ENCODE measurements at places on chromosomes 13 and 19.

GRCh38 chr19:5136073-5136855 is 167.4 kb downstream of the KDM4B start:
- DNase-seq, result no peak

- no peak for DNase-seq
Observed at GRCh38 chr13:111577208-111577828, 256.9 kb downstream of the TEX29 start.

DNA sequence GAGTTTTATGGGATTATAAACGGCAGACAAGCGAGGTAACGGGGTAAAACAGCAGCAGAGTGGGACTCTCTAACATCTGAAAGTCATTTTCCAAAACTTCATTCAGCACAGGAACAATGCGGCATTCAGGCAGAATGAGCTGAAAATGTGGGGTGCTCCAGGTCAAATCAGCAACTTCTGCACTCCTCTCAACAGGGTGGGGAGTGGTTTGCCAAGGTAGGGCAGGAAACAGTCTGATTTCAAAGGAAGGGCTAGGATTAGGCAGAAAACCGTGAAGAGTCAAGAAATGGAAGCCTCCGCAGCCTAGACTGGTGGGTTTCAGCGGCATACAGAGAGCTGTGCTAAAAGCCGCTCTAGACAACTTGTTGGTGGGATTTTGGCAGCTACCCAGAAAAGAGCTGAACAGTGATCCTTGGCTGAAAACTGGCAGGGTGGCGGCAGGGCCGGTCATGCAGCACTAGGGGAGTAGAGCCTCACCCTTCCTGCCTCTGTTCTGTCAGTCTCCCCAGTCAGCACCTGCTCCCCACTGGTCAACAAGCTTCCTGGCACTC is 154.2 kb upstream of the KLF12 start:
- no peak for DNase-seq

DNA sequence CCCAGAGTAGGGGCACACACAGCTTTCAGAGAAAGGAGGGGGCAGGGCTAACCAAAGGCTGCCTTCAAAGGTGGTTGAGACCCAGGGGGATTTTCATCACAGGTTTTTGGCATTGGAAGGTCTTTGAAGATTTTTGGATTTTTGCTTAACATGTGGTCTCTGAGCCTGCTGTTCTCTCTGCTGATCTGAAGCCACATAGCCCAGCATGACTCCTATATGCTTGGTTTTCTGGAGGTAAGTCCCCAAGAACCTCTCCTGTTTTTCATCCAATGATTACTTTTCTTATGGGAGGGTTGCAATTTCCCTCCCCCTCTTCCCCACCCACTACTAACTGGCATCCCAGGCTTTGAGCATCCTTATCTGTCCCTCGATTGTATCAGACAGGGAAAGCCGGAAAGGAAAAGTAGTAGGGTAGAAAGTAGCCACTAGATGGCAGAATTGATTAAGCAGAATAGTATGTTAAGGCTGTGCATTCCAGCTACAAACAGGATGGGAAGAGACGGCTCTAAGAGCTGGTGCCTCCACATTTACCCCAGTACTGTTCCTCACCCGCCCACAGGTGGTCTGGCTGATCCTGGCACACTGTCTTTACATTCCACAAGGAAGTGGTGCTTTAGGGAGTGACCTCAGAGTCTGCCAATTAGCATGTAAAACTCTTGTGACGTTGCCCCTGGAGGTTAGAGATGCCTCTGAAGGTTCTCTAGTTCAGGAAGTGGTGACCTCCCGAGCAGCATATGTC is 218.9 kb upstream of the EDNRB start:
- peak; percentile 40 for DNase-seq

- no peak for DNase-seq
Observed at GRCh38 chr13:41561170-41561569, 103.8 kb downstream of the RGCC start.

- no peak for DNase-seq
Observed at GRCh38 chr19:13872695-13873389, 4.1 kb upstream of the NANOS3 start.

DNA sequence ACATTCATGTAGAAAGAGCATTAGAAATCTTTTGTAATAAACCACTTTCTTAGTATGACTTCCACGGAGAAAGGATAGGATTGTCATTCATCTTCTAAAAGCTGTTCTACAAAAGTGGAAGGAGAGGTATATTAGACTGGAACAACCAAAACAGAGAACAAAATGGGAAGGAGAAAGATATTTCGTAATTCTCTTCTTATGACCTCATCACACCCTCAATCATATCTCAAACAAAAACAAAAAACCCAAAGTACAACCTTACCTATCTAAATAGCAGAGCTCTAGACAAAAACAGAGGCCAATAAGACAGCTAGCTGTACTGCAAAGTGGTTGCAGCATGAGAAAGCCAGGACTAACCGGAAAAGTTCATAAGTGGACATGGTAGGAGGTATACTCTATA is 46.3 kb downstream of the DACH1 start:
- DNase-seq, result no peak

DNA sequence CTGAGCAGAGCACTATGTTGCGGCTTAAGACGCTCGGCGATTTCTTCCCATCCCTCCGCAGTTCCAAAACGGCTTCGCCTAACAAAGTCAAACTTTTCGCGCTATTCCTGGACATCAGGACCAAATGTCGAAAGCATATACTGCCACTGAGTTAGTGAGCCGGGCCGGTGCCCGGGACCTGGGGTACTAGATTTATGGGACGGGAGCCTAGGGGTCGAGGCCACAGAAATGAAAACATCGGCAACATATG is 699 bp downstream of the RCBTB2 start:
- DNase-seq, result peak; percentile 6

- no peak for DNase-seq
Observed at GRCh38 chr19:12272980-12273901, 21.4 kb downstream of the ZNF44 start.

- no peak for DNase-seq
Observed at GRCh38 chr19:5690955-5691821, 1.1 kb downstream of the RPL36 start.

GRCh38 chr19:5988517-5989387 is 10.8 kb upstream of the RANBP3 start:
- DNase-seq, result no peak

DNA sequence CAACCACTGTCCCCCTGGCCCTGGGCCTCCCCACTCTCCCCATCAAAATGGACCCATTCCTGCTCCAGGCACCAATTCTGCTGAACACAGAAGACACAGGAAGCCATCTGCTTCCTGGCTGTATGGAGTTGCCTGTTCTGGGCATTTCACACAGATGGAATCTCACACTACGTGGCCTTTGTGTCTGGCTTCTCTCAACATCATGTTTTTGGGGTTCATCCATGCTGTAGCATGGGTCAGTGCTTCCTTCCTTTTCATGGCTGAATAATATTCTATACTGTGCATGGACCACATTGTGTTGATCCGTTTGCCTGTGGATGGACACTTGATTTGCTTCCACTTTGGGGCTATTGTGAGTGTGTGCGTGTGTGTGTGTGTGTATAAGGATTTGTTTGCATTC is 15.0 kb upstream of the KLF2 start:
- no peak for DNase-seq

DNA sequence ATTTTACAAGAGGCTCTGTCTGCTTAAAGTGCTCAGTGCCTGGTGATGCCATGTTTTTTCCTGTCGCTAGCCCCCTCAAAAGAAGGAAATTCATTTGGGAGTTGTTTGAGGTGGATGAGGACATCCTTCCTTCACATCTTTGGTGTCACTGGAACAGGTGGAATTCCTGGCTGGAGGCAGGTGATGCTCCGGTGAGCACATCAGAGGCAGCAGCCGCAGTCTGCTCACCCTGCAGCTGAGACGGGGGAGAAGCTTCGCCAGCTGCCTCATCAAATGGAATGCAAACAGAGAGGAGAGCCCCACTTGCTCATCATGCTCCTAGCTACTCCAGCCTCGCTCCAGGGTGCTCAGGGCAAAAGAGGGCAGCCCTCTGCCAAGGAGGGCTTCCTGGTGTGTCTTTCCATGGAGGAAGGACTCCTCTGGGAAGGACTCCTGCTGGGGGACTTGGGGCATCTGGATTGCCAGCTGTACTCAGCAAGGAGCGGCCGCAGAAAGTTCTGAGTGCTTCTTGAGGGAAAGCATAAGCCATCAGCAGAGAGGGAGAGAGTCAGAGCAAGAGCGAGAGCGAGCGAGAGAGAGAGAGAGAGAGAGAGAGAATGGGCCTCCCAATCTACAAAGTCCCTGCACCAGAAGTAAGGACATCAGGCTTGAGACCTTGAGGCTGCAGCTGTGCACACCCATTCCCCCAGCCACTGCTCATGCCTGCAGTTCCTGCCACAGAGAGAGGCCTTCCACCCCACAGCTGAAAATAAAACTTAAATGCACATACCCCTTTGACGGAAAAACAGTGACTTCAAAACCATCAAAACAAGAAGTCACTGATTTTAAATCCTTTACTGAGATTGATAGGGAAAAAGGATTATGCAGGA is 74.3 kb upstream of the UBL3 start:
- no peak for DNase-seq

DNA sequence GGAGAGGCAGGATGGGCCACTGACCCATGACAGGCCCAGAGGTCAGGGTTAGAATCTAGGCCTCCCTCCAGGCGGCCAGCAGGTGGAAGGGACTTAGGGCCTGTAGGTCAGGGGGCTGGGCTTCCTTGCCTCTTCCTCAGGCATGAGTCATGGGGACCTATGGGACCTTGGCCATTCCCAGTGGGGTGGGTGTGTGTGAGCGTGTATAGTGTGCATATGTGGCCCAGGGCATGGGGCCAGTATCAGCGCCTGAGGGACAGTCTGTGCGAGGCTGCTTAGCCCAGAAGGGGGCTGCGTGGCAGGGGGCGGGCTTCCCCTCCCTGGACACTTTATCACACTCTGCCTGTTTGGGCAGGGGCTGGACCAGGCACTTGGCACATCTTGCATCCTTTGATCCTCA is 13.3 kb downstream of the KCTD15 start:
- DNase-seq, result no peak

DNA sequence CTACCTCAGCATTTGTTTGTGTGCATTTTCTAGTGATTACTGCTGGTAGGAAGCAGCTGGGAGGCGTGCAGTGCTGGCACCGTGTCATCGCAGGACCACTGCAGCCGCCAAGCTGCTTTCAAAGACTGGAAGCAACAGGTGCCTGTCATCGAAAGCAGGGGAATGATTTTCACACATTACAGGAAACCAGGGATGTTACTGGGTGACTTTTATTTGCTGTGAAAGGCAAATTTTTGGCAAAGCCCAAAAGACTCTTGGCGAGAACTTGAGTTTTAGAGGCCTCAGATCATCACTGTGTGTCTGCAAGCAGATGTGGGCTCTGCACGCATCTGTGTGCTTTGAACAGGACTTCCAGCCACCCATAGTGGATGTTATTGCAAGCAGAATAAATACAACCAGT is 176.4 kb downstream of the FLT1 start:
- DNase-seq, result no peak

- DNase-seq, result no peak
Observed at GRCh38 chr19:14103310-14103709, 12.8 kb upstream of the SAMD1 start.

- DNase-seq, result no peak
Observed at GRCh38 chr19:10364644-10365043, 15.7 kb downstream of the TYK2 start.

DNA sequence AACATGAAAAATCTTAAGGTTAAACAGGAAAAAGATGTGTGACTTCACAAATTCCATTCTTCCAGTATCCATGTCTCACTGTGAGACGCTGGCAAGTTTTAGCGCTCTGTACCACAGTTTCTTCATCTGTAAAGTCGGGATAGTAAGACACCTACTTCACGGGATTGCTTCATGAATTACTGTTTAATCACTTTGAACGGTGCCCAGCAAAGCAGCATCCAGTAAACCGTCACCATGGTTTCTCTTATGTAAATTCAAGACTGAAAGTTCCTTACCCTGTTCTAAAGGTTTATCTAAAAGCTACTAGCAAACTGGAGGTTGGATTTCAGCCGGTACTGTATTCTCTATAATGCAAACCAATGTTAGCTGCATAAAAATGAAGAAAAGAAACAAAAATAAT is 53.5 kb downstream of the KATNAL1 start:
- DNase-seq, result no peak

DNA sequence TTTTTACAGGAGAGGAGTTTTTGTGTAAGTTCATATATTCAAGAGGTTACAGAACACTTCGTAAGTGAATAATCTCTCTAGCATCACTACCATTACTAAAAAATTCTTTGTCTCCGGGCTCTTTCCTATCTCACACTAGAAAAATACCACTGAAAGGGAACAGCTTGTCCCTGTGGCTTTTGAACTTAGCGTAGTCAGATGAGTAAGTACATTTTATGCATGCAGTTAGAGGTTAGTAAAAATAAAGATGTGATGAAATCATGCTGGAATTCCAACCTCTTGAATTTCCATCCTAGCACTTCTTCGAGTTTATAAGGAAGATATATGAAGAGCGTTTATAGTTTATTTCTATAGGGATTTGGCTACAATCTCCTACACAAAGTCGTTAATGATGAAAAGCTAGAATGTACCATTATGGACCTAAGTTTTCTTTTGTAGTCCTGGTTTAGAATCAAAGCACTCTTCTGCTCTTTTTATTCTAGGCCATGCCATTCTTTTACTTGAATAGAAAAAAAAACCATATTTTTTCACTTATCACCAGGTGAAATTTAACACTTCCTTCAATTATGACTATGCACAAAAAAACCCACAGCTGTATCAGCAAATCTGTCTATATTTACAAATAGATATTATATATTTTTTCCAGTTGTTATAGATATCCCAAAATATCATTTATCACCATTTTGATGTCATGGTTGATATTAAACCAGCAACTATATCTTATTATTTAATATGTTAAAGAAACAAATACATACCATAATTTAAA is 139.9 kb upstream of the PCDH9 start:
- DNase-seq, result peak; percentile 70

DNA sequence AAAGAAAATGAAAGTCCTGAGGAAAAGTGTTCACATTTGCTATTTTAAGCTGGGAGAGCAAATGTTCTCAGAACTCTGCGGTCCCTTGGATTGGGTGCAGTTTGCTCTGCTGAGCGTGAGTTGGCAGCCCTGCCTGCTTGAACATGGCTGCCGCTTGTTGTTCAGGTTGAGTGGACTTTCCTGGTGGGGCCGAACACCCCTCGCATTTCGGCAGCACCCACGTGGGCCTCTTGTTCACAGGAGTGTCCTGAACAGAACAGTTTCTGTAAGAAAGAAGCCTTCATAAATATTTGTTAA is 10.8 kb upstream of the RNF113B start:
- DNase-seq, result no peak

DNA sequence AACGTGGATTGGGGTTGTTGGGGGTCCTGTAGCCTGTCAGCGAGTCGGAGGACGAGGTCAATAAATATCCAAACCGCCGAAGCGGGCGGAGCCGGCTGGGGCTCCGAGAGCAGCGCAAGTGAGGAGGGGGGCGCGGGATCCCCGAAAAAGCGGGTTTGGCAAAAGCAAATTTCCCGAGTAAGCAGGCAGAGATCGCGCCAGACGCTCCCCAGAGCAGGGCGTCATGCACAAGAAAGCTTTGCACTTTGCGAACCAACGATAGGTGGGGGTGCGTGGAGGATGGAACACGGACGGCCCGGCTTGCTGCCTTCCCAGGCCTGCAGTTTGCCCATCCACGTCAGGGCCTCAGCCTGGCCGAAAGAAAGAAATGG is 754 bp upstream of the SIX5 start:
- DNase-seq, result no peak

GRCh38 chr13:77345150-77345780 is 18.4 kb upstream of the MYCBP2 start:
- no peak for DNase-seq

GRCh38 chr19:35347171-35347929 is at the start of gene FFAR1:
Gene FFAR1 (plus strand): TSS chr19:35347902. CDS start chr19:35351552, 3,650 bp downstream.
- no peak for DNase-seq

GRCh38 chr19:38173291-38174041 is 50.6 kb downstream of the DPF1 start:
- DNase-seq, result no peak

All from fibroblast of skin of left biceps (primary cell).